ENCODE measurements at places on chromosomes 6 and 20.

DNA sequence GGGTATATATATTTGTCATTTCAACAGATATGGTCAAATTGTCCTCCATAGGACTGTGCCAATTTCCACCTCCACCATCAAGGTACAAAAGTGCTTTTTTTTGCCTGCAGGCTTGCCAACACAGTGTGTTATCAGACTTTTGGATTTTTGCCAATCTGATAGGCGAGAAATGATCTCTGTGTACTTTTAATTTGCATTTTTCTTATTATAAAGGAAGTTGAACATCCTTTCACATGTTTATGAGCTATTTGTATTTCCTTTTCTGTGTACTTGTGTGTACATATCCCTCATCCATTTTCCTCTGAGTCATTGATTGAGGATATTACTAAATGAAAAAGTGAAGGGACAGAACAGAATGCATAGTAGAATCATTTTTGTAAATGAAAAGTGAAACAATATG lies 39.0 kb upstream of the PTPN1 start:
- DNase-seq = no peak

GRCh38 chr6:2684103-2684749 lies 66.5 kb downstream of the MYLK4 start:
- no peak for DNase-seq

DNA sequence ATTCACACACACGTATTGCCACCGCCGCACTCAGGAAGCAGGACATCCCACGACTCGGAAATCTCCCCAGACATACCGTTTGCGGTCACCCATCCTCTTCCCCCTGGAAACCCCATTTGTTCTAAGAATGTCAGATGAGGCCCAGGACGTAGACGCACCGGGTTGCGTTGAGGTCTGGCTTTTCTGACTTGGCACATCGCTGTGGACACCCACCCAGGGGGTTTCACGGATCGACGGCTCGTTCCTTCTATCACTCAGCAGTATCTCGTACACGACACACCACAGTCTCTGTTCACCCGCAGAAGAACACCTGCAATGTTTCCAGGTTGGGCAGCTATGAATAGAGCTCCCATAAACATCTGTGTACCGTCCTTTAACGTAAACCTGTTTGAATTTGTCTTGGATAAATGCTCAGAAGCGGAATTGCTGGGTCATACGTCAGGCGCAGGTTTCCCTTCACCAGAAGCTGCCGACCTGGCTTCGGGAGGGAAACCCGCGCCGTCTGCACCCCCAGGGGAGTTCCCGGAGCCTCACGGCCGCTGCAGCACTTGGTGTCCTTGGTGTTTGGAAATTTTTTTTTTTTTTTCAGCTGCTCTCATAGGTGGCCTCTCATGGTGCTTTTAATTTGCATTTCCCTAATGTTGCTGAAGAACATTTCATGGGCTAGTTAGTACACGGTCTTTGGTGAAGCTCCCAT lies 9.3 kb upstream of the EEF1A2 start:
- no peak for DNase-seq

GRCh38 chr6:10759312-10759839 lies 11.8 kb downstream of the TMEM14B start:
- peak; percentile 84 for DNase-seq

DNA sequence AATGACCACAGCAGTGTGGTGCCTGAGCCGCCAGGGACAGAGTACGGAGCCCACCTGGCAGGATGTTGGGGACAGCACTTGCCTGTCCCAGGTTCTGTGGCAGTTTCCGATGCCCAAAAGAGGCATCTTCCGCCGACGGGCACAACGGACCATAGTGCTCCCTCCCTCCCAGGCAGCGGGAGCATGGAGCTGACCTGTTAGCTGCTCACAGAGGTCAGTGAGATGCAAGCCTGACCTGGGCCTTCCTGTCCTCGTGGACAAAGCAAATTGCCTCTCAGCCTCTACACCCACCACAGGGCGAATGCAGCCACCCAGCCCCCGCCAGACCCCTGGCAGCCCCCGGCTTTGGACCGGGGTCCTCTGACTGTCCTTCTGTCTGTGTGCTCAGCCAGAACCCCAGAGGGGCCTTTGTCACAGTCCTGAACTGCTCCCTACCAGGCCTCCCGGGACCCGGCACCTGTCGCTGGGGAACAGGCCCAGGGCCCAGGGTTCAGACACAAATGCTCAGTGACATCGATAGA lies 16.2 kb upstream of the FRMD1 start:
- no peak for DNase-seq

DNA sequence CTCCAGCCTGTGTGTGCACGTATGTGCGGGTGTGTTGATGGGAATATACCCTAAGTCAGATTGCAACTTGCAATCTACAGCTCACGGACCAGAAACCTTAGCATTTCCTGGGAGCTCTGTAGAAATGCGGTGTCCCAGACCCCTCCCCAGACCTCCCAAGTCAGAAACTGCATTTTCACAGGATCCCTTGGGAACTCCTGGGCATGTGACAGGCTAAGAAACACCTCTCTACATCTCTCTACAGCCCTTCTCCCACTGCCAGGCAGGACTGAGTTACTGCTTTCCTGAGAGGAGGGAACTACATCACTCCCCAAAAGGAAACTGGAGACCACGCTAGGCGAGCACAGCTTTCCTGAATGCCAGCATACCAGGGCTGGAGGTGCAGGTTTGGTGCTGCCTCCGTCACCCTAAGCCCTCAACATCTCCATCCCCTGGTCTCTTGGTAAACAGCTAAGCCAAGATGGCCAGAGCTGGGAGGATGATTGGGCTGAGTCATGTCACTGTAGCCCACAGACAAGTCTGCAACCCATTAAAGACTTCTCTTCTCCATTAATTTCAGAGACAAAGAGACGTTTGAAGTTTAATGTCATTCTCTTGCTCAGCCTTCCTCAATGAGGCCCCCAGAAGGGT lies 194.4 kb downstream of the BMP7 start:
- no peak for DNase-seq

DNA sequence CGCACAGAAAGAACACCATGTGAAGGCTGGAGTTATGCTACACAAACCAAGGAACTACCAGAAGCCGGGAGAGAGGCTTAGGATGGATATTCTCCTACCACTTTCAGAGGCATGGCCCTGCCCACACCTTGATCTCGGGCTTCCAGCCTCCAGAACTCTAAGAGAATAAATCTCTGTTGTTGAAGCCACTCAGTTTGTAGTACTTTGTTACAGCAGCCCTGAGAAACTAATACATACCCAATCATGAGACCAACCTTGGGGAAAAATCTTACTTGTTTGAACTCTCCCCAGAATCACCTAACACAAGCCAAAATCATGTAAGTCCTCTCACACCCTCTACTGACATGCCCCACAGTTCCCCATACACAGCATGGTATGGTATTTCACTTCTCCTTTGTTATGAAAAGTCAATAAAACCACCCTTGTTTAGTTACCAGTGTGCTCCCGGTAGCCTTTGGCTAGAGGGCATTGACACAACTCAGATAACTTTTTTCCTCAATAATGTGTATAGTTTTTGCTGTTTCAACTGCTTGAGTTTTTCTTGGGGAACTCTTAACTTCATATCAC lies 40.7 kb upstream of the SLC2A12 start:
- no peak for DNase-seq

DNA sequence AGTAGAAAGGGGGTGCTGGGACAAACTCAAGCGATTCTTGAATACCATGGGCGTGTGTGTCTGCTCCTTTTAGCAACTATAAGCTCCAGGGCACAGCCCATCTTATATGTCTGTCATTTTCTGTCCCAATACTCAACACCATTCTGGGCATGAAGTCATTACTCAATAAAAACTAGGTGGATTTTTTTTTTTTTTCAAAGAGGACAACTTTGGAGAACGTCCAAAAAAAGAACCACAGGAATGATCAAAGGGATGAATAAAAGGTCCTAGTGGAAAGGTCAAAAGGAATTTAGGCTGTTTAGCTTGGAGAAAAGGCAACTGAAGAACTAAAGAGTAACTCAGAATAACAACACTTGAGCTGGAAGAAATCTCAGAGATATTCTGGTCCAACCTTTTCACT lies 24.4 kb downstream of the UQCC1 start:
- DNase-seq = no peak

- DNase-seq = no peak
Observed at GRCh38 chr6:5563086-5563485, 301.8 kb downstream of the FARS2 start.

DNA sequence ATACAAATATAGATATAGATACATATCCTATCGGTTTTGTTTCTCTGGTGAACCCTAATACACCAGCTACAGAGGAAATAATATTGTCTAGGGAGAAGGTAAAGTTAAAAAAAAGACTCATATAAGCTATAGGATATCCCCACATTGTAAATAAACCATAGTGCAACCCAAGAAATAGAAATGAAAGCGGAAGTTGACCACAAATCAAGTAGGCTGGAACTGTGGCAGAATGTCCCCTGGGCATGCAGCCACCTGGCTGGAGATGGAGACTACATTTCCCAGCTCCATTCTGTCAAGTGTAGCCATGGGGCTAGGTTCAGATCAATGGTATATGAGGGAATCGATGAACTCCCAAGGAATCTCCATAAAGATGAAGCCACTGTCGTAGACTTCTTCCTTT lies 70.1 kb upstream of the RPS6KA2 start:
- no peak for DNase-seq

GRCh38 chr20:58697867-58698703 lies 5.5 kb downstream of the NPEPL1 start:
- DNase-seq = no peak

DNA sequence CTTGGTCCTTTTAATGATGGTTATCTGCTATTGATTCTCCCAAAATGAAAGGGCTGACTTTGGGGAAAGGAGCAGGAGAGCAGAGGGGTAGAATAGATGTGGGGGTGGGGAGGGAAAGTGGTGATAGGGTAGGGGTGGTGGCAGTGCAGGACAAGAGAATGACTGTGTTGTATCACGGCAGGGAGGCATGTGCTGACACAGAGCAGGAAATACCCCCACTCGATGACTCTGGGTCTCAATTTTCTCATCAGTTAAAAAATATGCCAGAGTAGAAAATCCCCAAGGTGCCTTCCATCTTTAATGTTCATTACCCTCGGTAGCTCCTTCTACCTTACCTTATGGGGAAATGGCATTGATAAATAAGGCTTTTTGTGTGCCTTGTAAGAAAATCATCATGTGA lies 79.0 kb upstream of the ATXN1 start:
- DNase-seq = no peak

GRCh38 chr6:140436023-140436811 lies 1061.8 kb upstream of the CITED2 start:
- DNase-seq = no peak

DNA sequence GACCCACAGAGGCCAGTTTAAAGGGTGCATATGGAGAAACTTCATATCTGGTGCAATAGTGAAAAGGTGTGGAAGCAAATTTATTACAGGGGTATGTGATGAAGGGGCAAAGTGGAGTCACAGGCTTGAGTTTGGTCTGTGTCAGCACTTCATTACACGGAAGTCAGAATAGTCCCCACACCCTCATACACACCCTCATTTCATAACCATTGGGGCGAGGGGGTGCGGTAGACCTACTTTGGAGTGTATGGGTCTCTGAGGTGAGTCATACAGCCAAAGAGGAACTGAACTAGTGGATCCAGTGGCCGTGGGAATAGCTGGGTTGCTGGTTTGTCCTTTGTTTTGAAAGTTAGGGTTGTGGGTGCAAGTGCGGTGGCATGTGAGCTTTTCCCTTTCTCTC lies 3.3 kb downstream of the TM9SF4 start:
- DNase-seq = no peak

DNA sequence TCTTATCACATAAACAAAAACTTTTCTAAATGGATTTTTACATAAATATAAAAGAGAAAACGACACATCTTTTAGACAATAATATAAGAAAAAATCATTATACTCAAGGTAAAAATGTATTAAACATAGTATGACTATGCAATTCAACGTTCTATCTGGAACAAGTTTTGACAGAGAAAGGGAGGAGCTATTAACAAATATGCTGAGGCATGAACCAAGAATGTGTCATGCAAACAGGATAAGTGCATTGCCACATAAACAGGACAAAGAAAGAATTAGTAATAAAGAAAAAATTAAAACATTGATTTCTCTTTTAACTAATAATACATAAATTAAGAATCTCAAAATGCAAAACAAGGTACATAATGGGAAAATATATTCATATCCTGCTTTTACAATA lies 1353.4 kb upstream of the GJE1 start:
- DNase-seq = no peak

DNA sequence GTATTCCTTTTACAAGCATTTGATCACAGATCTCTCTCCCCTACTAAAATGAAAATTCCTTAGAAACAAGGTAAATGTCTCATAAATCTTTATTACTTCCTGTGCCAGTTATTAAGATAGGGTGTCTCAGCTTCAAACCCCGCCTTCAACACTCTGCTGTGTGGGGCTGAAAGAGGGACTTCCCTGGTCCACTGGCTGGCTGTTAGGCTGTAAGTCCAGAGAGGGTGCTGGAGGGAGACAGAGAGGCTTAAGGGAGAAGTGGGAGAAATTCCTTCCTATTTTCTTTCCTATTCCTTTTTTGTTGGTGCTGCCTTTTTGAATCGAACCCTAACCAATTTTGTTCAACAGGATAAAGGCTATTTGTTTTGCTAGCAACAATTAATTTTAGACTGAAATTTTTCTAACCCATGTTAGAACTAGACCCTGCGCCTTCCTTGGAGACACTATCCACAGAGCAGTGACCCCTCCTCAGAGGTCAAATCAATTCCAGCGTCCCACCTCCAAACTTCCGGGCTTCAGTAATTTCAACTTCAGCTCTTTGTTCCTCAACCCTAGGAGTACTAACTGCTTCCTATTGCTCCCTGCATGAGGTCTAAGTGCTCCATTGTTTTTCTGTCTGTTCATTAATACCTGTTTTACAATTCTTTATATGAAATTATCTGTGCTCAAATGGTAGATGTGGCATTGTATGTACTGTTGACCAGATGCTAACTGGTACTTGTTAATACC lies 207.5 kb upstream of the OPRM1 start:
- no peak for DNase-seq

DNA sequence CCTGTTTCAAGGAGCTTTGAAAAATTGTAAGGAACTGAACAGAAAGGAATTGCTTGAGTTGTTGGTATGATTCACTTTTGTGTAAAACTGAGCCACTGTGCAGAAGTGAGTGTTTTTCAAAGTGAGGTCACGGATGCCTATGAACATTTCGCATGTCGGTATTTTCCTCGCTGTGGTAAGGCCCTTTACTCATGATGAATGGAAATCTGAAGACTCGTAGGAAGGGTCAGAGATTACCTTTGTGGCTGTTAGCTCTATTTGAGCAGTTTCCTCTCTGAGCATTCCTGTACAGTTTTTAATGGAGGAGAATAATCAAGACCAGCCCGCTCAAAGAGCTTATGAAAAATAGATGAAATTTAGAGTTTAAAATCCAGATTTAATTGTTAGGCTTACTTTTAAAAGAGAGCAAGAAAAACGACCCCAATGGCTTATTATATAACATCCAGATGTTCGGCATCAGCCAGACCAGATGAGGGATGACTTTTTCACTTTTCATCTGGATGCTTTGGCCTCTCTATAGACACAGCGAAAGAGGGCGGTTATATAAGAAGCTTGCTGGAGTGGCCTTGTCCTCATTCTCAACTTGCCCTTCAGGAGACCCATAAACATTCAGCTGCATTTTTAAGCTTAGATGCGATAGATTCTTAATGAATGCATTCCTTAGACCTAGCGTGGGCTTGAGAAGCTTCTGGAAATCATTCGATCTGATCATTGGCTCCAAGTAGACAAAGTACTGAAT lies 99.5 kb downstream of the CD83 start:
- DNase-seq = no peak

GRCh38 chr6:144769142-144769541 lies 484.0 kb downstream of the UTRN start:
- no peak for DNase-seq

All from NCI-H524 (cell line).